RPMI8226 (cell line): ENCODE measurements at places on chromosomes 1 and 21.

- no peak for DNase-seq
Observed at GRCh38 chr21:42480736-42481135, 15.3 kb downstream of the RSPH1 start.

GRCh38 chr21:33268737-33269441 lies 2.7 kb downstream of the IL10RB start:
- peak; percentile 99 for DNase-seq

DNA sequence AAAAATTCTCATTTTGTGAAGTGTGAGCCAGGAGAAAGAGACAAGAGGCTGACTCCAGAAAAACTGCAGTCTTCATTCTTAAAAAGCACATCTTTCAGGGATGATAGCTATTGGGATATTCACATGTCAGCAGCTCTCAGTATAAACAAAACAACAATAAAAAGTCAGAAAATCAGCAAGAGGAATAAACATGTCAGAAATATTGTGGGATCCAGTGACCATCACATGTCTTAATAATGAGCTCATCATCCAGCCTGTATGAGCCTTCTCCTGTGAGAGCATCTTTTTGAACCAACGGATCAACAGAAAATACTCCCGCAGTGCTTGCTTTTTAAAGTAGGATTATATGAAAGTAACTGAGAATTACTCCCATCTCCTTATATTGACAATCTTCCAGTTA lies 241.6 kb downstream of the SMYD3 start:
- DNase-seq: no peak

DNA sequence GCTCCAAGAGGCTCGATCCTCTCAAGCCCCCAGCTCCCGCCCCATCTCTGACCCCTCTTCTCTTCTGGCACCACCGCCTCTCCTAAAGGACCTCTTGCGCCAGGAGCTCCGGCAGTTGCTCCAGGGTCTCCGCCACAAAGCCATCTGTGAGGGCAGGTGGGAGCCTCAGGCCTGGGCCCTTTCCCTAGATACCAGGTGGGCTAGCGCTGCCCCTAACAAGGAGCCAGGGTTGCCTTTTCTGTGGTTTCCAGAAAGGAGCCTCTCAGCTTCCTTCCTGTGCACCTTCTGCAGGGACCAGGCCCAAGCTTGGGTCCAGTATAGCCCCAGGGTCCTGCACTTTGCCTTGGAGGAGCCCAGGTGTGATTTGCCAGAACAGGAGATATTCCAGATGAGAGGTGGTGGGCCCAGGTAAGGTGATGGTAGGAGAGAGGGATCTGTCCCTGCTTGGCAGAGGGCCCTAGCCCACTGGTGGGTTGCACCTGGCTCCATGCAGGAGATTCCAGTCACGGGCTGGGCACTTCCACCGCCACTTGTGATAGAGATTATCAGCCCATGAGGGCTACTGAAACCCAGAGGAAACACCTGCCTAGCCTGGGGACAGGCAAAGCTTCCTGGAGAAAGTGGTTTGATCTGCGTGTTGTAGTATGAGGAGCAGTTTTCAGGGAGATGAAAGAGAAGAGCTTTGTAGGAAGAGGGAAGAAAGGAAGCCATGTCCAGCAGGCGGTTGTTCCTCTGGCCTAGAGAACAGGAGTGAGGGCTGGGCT lies 1.0 kb downstream of the CCDC24 start:
- DNase-seq: peak; percentile 54

DNA sequence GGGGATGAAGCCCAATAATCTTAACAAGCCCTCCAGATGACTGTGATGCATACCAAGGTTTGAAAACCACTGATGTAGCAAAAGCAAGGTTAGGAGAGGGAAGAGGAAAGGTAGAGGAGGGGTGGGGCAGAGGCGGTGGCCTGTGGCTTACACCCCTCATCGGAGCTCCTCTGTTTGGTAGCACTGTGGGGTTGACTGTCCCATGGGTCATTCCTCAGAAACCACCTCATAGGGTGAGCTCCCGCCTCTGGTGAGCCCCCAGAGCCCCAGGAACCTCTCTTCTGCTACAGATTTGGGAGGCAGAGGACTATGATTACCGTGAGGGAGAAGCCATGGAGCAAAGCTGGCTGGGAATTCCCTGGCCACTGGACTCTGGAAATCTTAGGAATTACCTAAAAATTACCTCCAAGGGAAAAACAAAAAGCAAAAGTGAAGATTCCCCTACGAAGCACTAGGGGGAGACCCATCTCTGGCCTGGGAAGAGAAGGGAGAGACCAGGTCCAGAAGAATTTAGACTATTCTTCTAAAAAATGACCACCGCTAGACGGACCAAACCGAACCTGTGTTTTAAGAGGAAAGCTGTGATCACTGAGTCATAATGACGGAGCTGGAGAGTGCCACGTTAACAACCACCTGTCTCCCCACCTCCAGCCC lies 1.5 kb upstream of the RASSF5 start:
- no peak for DNase-seq

DNA sequence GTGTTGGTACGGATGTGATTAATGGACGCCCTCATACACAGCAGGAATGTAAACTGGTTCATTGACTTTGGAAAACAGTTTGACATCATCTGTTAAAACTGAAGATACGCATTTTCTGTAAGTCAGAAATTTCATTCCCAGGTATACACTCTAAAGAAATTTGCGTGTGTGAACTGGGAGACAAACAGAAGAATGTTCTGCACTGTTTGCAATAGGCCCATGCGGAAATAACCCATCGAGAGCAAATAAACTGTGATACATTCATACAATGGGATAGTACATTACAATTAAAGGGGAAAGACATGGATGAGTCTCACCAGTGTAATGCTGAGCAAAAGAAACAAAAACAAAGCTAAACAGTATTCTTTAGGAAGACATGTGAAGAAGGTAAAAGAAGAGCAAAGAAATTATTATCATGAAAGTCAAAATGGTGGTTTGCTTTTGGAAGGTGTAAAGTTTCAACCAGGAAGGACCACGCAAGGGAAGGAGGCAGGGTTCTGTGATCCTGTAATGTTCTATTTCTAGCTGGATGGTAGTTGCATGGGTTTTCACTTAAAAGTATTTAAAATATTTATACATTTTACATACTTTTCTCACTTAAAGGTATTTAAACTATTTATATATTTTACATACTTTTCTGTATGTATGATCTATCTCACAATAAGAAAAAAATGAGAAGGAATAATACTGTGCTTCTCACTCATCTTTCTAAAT lies 30.3 kb downstream of the INTS7 start:
- no peak for DNase-seq

GRCh38 chr1:168427051-168427450 lies 116.7 kb downstream of the XCL2 start:
- DNase-seq: no peak

DNA sequence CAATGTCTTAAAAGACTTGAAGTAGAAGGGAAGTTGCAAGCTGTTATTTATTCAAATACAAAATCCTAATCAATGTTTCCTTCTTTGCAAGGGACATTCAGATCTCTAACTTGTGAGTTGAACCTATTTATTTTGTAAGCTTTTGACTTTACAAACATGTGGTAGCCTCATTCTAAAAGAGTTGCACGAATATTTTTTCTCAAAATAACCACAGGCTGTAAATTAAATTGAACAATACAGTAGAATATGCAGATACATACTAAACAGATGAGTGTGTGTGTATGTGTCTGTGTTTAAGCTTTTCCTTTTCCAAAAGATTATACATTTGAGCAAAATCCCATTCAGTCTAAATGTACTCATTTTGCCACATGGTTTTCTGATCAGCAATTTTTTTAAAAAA lies 4.8 kb upstream of the DYNLT5 start:
- DNase-seq: no peak

DNA sequence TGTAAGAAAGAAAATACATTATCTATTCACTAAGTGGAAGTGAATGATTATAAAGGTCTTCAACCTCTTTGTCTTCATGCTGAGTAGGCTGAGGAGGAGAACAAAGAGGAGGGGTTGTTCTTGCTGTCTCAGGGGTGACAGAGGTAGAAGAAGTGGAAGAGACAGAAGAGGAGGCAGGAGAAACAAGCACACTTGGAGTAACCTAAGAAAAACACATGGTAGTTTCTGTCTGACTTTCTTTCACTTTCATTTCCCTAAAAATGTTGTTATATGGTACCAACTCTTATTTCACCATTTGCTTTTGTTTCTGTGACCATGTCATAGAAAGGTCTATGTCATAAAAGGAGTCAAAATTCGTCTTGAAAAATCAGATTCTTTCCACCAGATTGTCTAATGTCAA lies 696.6 kb upstream of the BRINP3 start:
- DNase-seq: peak; percentile 75

DNA sequence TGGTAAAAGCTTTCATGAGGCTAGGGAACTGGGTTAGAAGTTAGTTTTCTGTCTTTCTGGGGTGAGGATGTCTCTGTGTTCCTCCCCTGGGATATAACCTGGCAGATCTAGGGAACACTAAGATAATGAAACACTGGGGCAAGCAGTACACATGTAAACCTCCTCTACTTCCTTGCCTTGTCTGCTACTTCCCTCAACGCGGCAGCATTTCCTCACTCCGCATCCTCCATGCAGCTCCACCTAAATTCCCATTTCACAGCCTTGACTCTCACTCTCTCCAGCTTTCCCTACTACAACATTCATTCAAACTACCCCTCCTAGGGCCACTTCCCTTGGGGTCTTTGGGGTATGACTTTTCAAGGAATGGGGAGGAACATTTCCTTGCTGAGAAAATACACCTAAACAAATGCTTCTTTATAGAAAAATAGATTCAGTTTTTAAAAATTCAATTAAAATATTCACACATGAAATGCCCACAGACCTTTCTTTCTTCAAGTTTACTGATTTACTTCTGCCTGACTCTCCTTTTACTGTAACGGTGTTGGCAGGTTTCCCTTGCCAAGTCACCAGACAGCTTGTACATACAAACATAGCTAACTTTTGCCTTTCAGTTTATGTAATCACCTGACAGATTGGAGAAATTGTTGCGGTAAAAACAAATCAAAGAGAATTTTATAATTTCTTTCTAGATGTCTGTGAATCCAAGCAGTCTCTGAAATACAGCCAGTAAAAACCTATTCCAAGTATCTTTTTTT lies 90.1 kb downstream of the TNFSF18 start:
- no peak for DNase-seq

GRCh38 chr21:42261829-42262200 lies 42.9 kb downstream of the ABCG1 start:
- no peak for DNase-seq

DNA sequence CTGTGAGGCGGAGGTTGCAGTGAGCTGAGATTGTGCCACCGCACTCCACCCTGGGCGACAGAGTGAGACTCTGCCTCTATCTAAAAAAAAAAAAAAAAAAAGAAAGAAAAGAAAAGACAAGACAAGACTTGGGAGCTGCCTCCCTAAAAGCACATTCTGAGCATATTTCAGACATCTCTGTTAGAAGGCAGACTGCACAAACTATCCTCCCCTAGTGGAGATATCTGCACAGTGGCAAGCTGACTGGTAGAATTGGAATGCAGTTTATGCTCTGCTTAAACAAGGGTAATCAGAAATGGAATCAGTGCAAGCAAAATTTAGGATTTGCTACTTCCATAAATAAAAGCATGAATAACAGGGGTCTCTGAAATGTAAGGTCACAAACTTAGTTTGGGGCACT lies 31.8 kb downstream of the GNG4 start:
- no peak for DNase-seq

DNA sequence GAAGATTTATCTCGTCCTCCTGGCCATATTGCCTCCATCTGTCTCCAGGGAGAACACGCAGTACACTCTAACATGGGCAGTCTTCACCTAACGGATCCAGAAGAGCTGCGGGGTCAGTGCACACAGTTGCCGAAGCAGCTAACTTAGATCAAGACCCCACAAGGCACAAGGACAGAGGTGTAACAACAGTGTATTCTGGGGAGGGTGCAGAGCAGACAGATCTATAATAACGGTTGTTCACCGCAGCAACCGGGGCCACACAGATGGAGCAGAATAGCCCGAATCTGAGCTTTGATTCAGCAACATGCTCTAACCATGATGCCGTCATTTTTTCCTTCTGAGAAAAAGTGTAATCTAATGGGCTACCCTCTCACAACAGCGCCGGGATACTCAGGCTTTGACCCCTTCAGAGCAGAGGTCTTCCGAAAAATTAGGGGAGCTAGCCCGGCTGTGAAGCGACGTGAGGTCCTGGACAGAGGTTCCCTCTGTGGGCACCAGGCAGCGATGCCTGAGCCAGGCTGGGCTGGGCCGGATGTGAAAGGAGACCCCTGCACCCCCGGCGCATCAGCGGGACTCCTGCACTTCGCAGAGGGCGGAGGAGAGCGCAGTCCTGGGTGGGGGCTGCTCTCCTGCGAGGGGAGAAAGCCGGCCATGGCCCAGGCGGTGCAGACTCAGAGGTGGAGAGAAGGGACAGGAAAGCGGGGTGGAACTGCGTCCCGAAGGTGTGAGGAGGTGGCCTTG lies 57.5 kb downstream of the BCL9 start:
- DNase-seq: peak; percentile 36

- DNase-seq: no peak
Observed at GRCh38 chr1:182872881-182873280, 33.7 kb downstream of the DHX9 start.

- DNase-seq: no peak
Observed at GRCh38 chr1:31788825-31789256, 24.7 kb upstream of the ADGRB2 start.

DNA sequence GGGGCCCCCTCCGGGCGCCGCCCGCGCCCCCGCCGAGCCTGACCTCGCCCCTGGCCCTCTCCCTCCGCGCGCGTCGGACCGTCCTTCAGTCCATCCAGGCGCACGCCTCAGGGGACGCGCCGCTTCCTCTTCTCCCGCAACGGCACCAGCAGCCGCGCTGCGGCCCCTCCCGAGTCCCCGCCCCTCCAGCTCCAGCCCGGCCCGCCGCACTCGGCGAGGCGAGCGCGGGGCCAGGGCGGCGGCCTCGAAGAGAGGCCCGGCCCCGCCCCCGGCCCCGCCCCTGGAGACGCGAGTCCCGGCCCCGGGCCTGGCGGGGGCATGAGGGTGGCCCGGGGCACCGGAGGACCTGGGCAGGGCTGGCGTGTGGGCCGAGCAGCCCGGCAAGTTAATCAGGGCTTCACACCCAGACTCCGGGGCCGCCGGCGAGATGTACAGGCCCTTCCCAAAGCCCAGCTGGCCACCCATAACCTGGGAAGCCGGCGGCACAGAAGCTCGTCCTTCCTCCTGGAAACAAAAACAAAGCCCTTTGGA lies at the start of gene IGSF3:
IGSF3 (minus strand) TSS at position 159 of the 531 bp plus-strand sequence. CDS start 1,407 bp downstream, outside the sequence.
- peak; percentile 22 for DNase-seq
